ENCODE measurements at places on chromosomes 11 and 22.

- no peak for DNase-seq
Observed at GRCh38 chr11:33635161-33635560, 65.5 kb downstream of the C11orf91 start.

DNA sequence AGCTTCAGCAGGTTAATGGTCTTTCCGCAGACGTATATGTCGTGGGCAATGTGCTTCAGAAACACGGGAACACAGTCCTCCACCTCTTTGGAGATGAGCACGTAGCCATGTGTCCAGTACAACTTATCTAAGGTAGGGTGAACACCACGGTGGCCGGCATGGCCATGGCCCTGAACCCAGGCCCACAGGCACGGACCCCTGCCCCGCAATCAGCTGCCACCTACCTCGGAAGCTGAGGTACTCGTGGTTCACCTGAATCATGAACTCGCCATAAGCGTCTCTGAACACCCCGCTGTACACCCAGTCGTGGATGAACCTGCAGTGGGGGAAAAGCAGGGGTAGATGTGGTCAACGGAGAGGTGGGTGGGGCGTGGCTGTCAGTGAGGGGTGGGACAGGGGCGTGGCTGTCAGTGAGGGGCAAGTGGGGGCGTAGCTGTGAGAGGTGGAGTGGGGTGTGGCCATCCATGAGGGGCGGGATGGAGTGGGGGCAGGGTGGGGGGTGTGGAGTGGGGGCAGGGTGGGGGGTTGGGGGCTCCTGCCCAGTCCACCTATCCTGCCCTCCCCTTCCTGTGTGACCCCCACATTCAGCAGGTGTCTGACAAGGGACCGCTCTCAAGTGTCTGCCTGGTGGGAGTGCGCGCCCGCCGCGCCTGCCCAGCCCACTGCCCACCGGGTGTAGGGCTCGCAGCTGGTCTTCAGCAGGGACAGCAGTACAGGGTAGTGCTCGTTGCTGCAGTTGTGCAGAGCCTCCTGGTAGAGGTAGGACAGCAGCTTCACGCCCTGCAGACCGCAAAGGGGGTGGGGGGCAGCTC lies 18.6 kb downstream of the TUBGCP6 start:
- no peak for DNase-seq

- DNase-seq: no peak
Observed at GRCh38 chr11:75945446-75945845, 130.4 kb downstream of the UVRAG start.

GRCh38 chr11:25423436-25424199 lies 908.3 kb upstream of the ANO3 start:
- peak; percentile 75 for DNase-seq

DNA sequence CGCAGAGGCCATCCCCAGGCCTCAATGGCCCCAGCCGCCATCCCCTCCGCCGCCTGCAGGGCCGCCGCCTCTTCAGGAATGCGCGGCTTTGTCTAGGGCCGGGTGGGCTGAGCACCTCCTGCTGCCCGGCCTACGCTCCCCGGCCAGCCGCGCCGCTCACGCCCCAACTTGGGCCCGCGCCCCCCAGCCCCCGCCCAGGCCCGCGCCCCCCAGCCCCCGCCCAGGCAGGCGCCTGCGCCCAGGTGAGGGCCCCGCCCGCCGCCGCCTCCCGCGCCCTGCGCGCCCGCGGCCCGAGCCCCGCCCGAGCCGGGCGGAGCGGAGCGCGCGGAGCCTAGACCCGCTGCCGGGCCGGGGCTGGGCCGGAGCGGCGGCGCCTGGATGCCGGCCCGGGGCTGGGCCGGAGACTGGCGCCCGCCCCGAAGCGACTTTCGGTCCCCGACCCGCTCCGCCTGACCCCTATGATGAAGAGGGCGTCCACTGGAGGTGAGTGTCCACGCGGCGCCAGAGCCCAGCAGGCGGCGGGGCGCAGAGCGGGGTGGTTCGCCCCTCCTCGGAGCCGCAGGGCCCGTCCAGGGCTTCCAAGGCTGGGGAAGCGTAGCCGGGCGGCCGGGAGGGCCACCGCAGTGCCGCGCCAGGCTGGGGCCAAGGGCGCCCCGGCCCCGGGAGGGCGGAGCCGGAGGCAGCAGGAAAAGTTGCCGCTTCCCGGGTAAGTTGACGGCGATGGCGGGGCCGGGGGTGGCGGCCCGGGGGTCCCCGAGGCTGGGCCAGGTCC lies 34.3 kb upstream of the PRODH start:
- DNase-seq: no peak

DNA sequence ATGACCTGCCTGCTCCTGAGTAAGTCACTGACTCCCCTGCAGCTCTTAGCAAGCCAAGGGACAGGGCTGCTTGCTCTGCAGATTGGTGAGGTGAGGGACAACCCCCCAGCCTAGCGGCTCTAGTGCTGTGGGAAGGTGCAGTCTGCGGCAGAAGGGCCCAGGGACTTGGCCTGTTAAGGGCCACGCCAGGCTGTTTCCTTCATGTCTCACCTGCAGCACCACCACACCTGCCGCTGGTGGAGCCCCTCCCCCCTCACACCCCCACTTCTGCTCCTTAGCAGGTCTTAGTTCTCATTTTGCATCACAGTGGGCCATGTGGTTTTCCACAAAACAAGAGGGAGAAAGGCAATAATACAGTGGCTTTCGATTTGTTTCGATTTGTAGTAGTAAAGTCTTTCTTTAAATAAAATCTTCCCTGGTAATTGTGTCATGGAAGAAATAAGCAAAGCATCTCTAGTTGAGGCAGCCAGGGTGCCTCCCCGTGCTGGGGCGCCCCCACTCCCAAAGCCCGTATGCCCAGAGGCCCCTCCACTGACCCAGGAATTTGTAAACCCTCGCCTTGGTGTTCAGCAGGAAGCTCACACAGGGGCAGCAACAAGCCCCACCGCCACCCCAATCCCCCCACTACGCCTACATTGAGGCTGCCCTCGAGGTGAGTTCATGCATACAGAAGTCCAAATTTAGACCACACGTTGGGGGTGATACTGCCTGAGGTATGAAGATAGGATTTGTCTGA lies 86.5 kb upstream of the CLDN5 start:
- DNase-seq: no peak

DNA sequence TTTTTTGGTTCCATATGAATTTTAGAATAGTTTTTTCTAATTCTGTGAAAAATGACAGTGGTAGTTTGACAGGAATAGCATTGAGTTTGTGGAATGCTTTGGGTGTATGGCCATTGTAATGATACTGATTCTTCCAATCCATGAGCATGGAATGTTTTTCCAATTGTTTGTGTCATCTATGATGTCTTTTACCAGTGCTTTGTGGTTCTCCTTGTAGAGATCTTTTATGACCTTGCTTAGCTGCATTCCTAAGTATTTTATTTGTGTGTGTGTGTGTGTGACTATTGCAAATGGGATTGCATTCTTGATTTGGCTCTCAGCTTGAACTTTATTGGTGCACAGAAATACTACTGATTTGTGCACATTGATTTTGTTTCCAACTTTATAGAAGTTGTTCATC lies 3.0 kb upstream of the CSF2RB start:
- DNase-seq: no peak

- no peak for DNase-seq
Observed at GRCh38 chr11:61543606-61544306, 35.2 kb downstream of the LRRC10B start.

- DNase-seq: no peak
Observed at GRCh38 chr11:133215596-133216230, 316.6 kb downstream of the OPCML start.

GRCh38 chr11:7004482-7004881 lies 15.7 kb downstream of the ZNF214 start:
- no peak for DNase-seq

- DNase-seq: no peak
Observed at GRCh38 chr11:73087730-73088129, 54.4 kb downstream of the FCHSD2 start.

DNA sequence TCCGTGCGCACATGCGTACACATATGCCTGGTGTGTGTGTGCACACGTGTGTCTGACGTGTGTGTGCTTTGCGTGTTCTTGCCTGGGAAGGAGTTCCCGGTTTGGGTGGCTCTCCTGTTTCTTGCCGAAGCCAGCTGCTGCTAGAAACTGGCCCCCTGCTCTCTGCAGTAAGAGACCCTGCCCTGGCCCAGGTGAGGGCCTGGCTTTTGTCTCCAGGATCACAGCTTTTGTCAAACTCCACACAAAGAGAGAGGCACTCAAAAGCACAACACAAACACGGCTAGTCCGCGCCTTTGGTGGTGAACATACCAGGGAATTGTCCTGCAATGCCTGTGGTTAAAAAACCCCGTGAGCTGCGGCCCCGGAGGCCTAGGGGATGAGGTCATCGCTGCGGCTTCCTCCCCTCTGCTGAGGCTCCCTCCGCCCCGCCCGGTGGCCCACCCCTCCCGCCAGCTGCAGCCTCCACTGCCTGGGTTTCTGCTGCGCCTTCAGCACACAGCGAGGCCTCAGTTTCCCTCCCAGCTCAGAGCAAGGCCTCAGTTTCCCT lies 88.9 kb downstream of the KCNQ1 start:
- DNase-seq: peak; percentile 74

GRCh38 chr11:17770048-17770652 lies 35.6 kb downstream of the KCNC1 start:
- DNase-seq: no peak

- no peak for DNase-seq
Observed at GRCh38 chr11:12223771-12224536, 113.6 kb downstream of the MICAL2 start.

GRCh38 chr11:86202013-86202336 lies 42.6 kb upstream of the EED start:
- DNase-seq: no peak

- no peak for DNase-seq
Observed at GRCh38 chr11:12402025-12402424, 24.7 kb downstream of the PARVA start.

DNA sequence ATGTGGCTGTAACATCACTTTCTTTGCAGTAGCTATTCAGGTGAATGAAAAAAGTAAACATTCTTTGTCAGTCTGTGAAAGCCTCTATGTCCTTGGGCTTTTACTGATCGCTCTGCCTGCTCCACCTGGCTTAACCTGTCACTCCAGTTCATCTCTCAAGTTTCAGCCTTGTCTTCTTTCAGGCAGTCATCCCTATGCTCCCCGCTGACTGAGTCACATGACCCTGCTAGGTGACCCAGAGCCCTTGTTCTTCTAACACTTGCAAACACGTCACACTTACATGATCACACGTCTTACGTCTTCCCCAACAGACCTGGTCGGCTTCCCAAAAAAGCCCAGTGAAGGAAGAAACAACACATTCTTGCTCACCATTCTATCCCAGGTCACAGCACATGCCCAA lies 499.3 kb upstream of the TENM4 start:
- DNase-seq: no peak

- no peak for DNase-seq
Observed at GRCh38 chr22:39106326-39106725, 9.3 kb downstream of the APOBEC3H start.

DNA sequence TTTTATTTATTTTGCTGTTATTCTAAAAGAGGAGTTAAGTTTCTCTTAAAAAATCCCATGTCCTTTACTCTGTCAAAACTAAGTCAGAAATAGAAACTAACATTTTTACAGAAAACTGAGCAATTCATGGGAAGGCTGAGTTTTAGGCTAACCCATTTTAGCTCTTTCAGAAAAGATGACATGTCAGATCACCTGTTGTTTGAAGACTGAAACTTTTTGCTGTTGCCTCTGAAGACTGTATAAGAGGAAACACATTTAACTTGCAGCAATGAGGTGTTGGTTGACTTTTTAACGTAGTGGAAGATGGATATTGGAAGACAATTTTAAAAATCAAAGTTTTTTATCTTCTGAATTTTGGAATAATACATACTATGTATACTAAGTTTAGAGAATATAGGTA lies 115.4 kb downstream of the METTL15 start:
- no peak for DNase-seq

DNA sequence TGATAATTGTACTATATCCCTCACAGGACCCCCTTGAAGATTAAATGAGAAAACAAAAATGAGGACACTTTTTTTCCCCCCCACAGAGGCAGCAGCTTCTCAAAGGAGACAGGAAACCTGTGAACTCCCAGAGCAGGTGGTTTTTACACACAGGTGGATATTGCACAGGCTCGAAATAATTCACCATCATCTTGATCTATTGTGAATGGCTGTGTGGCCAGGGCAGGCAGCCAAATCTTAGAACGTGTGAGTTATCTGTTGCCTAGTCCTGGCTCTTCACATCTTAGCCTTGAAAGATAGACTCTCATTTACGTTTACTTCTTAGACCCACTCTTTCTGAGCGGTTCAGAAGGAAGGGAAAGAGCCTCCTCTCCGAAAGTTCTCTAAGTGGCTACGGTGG lies 23.5 kb downstream of the PPFIBP2 start:
- no peak for DNase-seq

DNA sequence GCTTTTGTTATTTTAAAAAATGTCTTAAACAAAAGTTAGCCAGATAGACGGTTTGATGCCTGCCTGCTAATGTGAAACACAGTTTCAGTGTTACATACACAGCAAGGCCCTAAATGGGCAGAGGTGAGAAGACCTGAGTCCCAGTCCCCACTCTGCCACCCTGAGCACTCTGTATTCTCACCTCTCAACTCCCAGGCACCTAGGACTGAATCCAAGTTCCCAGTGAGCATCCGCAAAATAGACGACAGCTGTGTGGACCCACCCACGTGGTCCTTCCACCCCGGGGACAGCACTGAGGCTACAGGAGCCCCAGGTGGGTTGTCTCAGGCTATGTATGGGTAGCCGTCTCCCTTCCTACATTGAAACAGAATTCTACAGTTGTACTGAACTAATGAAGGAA lies 111.5 kb downstream of the RPL27A start:
- no peak for DNase-seq

Measured in HS-27A (cell line).